ENCODE measurements at places on chromosomes 3 and 15. TPM values are rescaled to one million over a fixed set of nuclear protein-coding genes. Genes with fewer than 3 reads are reported as not detected.

The MYD88 gene
- total RNA-seq: 26.3 TPM

The KIF7 gene
- total RNA-seq: 13.0 TPM

The GOLGA6B gene
- total RNA-seq: not detected

The MAN2C1 gene
- total RNA-seq: 169 TPM

The RNF168 gene
- total RNA-seq: 19.9 TPM

The THPO gene
- 0.71 TPM for total RNA-seq

The CLDN1 gene
- total RNA-seq: 0.46 TPM

The COPS2 gene
- total RNA-seq: 82.4 TPM

The CHRNA5 gene
- 3.1 TPM for total RNA-seq

GRCh38 chr3:171213178-171213577 is 186.7 kb upstream of the SLC2A2 start:
- no peak for DNase-seq

DNA sequence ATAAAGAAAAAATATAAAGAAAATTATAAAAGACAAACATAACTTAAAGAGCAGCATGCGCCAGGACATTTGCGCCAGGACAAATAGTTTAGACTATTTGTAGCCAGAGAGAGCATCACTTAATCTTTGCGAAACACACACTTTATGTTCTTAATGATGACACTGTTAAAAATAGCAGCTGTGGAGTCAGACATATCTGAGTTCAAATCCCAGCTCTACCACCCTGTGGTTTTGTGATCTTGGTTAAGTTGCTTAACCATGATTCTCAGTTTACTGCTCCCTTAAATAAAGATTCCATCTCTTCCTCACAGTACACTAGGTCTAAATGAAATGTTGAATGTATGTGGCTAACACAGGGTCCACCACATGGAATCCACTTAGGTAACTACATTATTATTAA is 31.4 kb downstream of the KCNMB2 start:
- DNase-seq: no peak

GRCh38 chr3:32392536-32393302 is 1.1 kb downstream of the CMTM7 start:
- DNase-seq: no peak

GRCh38 chr3:127087441-127087840 is 104.5 kb downstream of the PLXNA1 start:
- DNase-seq: peak; percentile 68

DNA sequence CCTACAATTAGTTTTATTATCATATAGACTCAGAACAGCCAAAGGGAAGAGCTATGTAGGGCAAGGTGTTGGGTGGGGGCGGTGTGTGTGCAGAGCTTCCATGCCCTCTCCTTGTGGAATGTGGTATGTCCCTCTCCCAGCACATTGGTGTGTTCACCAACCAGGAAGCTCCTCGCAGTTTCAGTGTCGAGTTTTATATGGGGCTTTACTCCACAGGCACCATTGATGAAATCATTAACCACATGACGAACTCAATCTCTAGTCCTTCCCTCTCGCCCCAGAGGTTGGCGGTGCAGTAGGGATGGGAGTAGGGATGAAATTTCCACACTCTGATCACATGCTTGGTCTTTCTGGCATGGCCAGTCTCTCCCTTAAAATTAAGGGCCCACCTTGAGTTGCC is 13.6 kb upstream of the SRP14 start:
- DNase-seq: no peak

DNA sequence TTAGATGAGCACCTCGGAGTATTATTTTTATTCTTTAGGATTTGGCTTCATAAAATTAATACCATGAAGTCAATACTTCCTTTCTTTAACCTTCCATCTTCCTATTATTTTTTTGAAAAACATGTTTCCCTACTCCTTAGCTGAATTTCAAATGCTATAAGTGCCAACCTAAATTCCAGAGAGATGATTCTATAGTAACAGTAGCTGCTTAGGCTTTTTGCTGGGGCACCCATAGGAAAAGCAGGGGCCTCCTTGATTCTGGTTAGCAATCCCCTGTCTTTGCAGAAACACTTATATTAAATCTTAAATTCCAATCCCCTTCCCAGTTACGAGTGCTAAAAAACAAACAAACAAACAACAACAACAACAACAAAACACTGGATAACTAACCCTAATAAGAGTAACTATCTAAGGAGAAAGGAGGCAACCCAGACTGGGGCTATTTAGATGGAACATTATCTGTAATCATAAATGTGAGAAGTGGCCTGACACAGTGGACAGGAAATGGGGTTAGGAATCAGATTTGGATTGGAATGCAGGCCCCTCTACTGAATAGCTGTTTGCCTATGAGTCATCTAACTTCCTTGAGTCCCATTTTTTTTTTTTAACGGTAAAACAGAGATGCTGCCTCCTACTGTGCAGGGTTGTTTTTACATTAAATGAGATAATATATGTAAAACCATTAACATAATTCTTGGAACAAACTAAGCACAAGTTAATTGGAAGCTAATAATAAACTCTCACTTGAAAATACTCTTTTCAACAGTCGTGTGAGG is 148.1 kb downstream of the WDR72 start:
- no peak for DNase-seq

DNA sequence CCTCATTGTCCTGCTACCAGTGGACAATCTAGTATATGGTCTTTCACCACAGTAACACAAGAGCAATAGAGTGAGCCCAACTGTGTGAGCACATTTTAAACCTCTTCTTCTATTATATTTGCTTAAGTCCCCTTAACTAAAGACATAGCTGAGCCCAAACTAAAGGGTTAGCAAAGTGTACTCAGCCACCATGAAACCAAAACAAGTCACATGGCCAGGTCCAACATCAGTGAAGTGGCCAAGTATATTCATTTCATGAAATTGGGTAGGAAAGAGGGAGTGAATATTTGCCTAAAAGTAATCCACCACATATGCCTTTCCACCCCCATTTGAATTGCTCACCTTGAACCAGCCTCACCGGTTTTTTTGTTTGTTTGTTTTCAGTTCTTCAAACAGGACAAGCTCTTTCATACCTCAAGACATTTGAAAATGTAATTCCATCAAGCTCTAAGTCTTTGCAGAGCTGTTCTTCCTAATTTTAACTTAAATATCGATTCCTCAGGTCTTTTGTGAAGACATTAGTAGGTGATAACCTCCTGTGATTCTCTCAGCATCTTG is 327.0 kb upstream of the SEMA6D start:
- DNase-seq: no peak

GRCh38 chr15:40468898-40469331 is 1.9 kb upstream of the CHST14 start:
- DNase-seq: no peak

- DNase-seq: no peak
Observed at GRCh38 chr3:147411238-147411814, 2.2 kb downstream of the ZIC1 start.

- DNase-seq: no peak
Observed at GRCh38 chr3:158961911-158962310, 160.1 kb downstream of the MFSD1 start.

- no peak for DNase-seq
Observed at GRCh38 chr3:42525736-42526345, 23.4 kb downstream of the VIPR1 start.
